Hypothalamus (tissue), 51 donors: ENCODE measurements at places on chromosomes 11 and 22.

- no peak for DNase-seq
These were observed 2.0 kb downstream of the RPS13 start for GRCh38 chr11:17075506-17075905.

DNA sequence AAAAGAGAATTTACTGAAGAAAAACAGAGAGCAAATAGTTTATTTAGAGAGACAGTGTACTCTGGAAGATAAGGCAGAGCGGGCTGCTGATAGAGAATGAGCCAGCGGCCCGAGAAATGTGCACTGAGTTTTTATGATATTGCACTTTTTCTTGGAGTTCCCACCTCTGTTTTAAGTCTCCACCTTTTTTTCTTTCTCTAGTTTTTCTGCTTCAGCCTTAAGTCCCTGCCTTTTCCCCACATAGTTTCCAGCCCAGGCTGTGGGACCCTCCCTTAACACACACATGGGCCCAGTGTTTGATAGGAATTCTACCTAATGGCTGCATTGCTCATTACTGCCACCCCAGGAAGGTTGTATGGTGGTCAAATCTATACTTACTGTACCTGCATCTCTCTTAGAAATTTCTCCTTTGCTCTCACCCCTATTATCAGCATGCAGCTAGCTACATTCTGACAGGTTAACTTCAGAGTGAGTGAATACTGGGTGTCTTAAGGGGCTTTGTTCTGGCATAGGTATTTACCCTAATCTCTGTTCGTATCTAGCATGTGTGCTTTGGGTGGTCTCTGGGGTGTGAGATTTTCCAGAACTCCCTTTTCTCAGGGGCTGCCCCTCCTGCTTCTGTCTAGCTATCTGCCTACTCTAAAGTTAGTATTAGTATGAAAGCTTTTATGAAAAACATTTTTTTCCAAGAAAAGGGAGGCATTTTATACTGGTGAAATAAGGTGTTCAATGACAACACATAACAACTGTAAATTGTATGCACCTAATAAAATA, 127.3 kb upstream of the TOP3B start:
- no peak for DNase-seq

- no peak for DNase-seq
These were observed 23.5 kb downstream of the SHISA8 start for GRCh38 chr22:41891407-41891806.

DNA sequence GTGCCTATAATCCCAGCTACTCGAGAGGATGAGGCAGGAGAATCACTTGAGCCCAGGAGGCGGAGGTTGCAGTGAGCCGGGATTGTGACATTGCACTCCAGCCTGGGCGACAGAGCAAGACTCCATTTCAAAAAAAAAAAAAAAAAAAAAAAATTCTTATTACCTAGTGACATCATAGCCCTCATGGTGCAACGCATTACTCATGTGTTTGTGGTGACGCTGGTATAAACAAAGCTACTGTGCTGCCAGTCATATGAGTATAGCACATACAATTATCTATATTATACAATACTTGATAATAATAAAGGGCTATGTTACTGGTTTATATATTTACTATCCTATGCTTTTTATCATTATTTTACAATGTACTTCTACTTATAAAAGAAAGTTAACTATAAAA, 41.2 kb downstream of the OR2AT4 start:
- no peak for DNase-seq

- no peak for DNase-seq
These were observed 62.4 kb downstream of the NELL1 start for GRCh38 chr11:20731676-20732215.
